Mesendoderm (in vitro differentiated cells): ENCODE measurements at places on chromosomes 1 and 21.

GRCh38 chr1:245084551-245084950 lies 70.2 kb upstream of the KIF26B start:
- DNase-seq, result no peak

DNA sequence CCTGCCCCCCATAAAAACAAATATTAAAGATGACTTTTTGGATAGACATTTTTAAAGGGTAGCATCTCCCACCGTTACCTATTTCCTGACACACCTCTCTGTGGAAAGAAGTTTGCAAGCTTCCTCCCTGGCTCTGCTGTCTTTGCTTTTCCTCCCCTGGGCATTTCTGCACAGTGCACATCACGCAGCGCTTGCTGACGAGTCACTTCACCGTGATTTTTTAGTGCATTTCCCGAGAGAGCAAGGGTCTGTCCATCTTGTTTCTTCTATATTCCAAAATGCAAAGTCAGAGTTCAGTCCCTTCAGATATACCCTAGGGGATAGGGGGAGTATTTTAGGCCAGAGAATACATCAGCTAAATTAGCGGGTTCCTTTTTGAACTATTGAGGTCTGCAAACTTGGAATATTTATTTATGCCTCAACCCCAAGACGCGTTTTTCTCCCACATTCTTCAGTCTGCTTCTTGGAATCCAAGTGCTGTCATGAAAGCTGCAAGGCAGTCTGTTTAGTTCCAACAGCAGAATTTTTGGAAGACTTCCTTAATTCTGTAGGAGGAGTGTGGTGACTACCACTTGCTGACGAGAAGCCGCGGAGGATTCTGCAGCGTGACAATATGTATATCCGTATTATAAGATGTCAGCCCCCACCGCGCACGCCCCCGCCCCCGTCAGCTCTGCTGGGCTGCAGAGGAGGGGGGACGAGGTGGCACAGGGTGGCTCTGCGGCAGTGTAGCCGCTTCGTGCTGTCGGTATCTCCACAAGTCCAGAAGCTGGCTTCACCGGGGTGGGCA lies 22.4 kb downstream of the SMYD2 start:
- no peak for DNase-seq

DNA sequence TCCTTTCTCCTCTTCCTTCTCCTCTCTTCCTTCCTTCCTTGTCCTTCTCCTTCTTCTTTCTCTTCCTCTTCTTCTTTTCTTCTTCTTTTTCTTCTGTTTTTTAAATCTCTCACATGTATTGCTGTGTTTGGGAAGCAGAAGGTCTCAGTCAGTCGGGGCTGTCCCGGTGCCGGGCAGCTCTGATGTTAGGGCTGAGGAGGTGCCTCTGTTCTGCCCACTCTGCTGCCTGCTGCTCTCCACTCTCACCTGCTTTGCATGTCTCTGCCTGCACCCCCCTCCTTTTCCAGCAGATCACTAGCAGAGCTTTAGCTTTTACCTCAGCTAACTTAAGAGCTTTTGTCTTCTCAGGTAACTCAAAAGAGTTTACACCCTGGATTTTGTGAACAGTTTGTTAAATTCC lies 276.6 kb downstream of the CHRM3 start:
- no peak for DNase-seq

DNA sequence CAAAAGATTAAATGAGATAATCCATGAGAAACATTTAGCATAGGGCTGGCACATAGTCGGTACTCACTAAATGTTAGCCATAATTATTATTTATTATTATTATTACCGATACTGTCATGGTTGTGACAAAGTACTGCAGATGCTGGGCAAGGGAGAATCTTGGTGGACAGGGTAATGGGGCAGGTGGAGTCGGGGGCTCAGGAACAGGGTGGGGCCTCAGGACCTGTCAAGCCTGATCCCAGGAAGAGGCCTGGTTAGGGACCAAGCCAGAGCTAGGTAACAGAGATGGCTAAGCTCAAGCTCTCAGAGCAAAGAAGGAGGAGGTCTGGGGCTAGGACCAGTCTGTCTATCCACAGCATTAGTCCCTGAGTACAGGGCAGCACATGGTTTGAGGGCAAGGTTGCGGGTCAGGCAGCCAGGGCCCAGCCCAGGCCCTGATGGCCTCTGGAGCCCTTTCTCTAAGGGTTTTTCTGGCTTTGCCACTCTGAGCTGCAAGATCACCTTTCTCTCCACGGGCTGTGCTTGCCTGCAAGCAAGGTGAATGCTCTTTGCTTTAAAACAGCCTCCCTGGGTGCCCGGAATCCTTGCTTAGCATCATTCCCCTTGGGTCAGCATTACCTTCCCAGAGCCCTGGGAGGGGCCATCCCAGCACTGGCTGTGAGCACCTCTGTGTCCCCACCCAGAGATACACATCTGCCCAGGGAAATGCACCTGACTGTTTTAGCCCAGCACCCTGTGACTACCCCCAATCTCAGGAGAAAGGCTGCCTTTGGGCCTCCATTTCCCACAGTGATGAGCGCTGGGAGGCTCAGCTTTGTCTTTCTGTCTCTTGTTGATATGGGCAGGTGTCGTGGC lies 572.0 kb downstream of the PTPRU start:
- DNase-seq, result no peak

DNA sequence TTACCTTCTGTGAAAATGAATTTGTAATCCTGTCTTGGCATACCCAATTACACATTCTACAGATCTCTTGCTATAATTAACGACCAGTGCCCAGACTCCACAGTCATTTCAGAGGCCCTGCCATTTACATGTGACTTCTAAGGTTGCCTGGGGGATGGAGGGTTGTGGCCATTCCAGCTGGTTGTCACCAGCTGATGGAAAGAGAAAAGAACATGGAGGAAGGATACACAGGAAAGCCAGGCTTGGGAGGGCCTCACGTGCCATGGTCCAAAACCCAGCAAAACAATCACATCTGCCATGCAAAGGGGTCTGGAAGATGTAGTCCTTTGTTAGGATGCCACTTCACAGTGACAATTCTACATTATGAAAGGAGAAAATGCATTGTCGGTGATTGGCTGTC lies 59.3 kb downstream of the LAMC2 start:
- DNase-seq, result no peak

GRCh38 chr1:60832367-60832766 lies 250.0 kb upstream of the NFIA start:
- no peak for DNase-seq

DNA sequence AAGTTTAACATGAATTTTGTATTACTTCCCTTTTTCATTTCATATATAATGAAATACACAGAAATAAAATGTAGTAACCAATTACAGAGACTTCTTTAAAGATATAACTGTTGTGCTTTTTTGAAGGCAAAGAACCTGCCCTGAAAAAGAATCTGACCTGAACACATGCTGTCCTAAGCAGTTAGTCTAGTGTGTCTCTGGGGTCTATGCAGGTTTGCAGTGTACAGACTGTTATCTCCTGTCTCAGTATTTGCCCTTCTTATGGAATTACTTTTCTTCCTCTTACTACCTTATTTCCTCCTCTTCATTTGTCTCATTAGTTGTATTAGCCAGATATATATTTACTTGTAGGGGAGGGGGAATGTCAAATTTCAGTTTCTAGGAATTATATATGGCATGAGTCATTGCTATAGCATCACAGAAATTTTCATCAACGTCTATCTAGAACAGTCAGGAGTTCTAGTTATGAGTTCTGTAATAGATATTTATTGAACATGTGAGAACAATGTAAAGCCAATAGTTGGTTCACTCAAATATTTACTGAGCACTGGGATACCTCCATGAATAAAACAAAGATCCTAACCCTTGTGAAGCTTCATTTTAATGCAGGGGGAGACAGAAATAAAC lies 28.4 kb upstream of the PLEKHO1 start:
- no peak for DNase-seq

- DNase-seq, result peak; percentile 84
Observed at GRCh38 chr1:2548068-2548589, 8.0 kb upstream of the TNFRSF14 start.

GRCh38 chr1:163697137-163697536 lies 375.4 kb downstream of the NUF2 start:
- no peak for DNase-seq

- DNase-seq, result no peak
Observed at GRCh38 chr21:29248124-29248523, 50.6 kb upstream of the BACH1 start.

GRCh38 chr1:23407016-23407630 lies 17.4 kb downstream of the TCEA3 start:
- DNase-seq, result no peak

- no peak for DNase-seq
Observed at GRCh38 chr1:21881250-21881649, 55.9 kb downstream of the HSPG2 start.

DNA sequence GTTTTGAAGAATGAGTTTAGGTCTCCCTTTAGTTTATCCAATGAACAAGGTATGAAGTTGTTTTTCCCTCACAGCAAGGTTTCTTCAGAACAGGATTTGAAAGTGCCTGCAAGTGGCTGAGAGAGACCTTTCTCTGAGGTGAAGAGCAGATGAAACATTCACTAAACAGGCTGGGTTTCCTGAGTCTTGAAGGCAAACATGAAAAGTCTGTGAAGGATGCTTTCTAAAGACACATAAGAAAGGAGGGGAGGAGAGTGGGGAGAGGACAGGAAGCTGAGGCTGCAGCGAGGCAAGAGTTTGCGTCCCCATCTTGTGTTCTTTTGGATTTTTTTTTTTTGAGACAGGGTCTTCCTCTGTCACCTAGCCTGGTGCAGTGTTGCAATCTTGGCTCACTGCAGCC lies 95.7 kb upstream of the SIM2 start:
- DNase-seq, result no peak

DNA sequence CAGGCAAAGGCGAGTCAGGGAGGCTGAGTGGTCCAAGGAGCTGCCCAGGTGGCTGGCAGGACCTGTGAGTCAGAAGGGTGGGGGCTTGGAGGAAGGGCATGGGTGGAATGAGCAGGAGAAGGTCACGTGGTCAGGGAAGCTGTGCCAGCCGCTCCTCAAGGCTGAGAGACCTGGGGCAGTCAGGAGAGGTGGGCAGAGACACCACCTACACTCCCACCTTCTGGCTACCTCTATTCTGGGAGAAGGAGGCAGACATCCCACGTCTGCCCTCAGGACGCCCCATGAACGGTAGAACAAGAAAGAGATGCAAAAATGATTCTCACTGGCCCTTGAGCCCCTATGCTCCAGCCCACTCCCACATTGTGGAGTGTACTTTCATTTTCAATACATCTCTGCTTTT lies 151.8 kb upstream of the RAB4A start:
- no peak for DNase-seq

GRCh38 chr1:40877698-40878097 lies 15.5 kb upstream of the CITED4 start:
- peak; percentile 49 for DNase-seq

GRCh38 chr1:106954661-106955229 lies 101.7 kb upstream of the PRMT6 start:
- DNase-seq, result no peak
